NCI-H1092 (cell line): ENCODE measurements at places on chromosomes 12 and 14.
A peak's percentile ranks its signal among the peaks of the same experiment; 100 is the strongest.

GRCh38 chr12:122646517-122647217, 56.5 kb downstream of the HCAR2 start:
- no peak for DNase-seq

DNA sequence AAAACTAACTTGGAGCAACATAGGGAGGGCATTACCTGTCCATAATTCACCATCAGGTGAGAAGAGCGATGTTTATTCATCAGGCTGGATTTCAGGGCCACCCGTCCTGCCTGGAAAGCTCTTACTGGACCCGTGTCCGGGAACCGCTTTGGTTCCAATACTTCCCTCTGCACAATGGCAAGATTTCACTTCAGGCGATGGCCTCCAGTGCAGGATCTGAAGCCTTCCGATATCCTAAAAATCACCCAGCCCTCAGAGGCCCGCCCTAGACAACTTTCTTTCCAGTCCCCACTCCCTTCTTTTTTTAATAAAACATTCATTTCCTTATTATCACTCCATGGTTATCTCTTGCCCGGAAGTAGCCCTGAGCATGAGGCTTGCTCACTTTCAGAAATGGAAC, 92.5 kb downstream of the BCL11B start:
- DNase-seq, result no peak

DNA sequence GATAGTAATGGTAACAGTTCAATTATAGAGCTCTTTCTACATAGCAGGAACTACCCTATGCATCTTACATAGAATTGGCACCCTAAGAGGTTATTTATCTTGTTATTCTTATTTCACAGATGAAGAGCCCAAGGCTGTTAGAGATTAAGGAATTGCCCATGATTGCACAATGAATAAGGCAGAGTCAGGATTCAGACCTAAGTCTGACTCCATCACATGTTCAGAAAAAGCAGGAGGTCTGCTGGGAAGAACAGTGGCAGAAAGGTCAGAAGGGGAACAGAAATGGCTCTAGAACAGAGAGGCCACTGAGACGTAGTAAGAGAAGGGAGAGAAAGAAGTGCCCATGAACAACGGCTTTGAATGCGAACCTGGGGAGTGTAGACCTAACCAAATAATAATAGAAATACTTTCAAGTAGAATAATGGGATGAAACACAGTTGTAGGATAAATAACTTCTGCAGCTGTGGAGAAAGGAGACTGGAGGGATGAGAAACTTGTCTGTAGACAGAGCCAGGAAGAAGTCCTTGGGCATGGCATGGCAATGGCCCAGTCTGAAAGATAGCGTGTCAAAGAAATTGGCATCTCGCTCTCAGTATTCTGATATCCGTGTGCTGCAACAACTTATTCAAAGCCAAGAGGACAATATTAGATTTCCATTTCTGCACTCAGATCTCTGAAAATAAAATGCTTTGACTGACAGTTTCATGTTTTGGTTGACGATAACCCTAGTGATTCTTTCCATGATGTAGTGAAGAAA, 17.6 kb downstream of the MYBPC1 start:
- DNase-seq, result no peak

GRCh38 chr12:116261525-116262100, 15.9 kb downstream of the MED13L start:
- DNase-seq, result no peak

DNA sequence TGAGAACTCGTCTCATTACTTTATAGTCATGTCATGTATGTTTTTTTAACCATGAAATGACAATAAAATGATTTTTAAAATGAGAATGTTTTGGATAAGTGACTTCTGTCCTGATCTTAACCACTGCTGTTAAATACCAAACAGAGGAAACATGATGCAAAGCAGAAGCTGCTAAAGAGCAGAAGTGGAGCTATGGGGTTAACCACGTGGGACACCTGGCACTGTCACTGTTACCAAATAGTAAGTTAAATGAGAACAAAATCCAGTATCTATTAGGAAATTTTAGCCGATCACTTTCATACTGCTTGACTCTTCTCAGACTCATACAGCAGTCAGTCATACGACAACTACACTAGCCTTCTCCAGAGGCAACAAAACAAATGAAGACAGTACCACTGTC, 82.4 kb downstream of the SCAF11 start:
- DNase-seq, result no peak

DNA sequence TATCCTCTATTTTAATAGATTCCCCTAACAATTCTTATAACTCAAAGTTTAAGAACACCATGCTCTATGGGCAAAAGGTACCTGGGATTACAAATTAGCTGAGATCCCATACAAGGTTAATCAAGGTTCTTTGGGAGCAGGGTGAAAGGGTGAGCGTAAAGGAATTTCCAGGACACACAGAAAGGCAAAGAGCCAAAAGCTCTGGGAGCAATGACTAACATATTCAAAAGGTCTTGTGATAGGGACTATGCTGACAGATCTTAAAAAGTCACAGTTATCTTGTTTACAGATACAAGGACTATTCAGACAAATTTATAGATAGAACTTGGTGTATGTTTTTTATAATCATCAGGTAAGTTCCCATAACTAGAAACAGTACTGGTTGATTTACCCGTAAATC, 19.5 kb upstream of the PPFIBP1 start:
- DNase-seq, result no peak

- DNase-seq, result no peak
These were observed 344 bp downstream of the LPAR5 start for GRCh38 chr12:6635375-6635855.

- DNase-seq, result no peak
These were observed 44.0 kb upstream of the ISM2 start for GRCh38 chr14:77542421-77543239.

DNA sequence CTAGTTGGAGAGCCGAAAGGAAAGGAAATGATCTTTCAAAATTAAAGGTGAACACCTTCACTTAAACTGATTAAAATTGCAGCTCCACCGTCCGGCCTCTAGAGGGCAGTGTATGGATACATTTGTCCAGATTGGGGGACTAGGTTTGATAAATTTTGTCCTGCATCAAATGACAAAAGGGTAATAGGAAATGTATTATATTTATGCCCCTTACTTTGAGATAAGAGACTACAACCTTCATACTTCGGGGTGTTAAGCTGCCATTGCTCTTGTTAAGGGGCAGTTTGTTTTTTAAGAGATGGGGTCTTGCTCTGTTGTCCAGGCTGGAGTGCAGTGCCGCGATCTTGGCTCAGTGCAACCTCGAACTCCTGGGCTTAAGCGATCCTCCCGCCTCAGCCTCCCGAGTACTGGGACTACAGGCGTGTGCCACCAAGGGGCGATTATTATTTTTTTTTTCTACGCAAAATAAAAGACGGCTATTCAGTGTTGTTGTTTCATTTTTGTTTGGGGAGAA, 818 bp upstream of the SUOX start:
- DNase-seq, result peak; percentile 13

DNA sequence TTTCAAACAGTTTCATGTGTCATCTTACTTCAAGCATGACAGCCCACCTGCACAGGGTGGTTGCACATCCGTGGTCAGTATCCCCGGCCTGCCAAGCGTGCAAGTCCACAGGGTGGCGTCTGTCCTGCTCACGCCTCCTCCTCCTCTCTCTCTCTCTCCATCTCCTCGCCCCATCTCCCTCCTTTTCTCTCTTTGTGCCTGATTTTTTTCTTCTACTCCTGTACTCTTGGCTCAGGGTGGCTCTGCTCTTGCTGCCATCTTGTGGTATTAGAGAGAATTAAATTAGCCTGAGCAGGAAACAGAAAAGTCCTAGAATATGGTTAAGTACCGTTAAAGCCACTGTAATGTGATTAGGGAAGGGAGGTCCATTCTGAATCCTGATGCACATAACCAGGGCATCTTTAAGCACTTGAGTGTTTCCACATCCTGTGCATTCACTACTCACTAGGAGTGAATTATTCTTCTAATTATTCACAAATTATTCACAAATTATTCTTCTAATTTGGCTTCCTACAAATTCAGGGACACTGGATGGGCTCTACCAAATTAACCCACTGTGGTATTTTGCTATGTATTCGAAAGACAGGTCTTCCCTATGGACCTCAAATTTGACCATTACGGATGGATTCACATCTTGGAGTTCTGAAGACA, 25.5 kb upstream of the DTX1 start:
- peak; percentile 62 for DNase-seq

GRCh38 chr12:40107803-40108620, 2.1 kb upstream of the SLC2A13 start:
- DNase-seq, result no peak

DNA sequence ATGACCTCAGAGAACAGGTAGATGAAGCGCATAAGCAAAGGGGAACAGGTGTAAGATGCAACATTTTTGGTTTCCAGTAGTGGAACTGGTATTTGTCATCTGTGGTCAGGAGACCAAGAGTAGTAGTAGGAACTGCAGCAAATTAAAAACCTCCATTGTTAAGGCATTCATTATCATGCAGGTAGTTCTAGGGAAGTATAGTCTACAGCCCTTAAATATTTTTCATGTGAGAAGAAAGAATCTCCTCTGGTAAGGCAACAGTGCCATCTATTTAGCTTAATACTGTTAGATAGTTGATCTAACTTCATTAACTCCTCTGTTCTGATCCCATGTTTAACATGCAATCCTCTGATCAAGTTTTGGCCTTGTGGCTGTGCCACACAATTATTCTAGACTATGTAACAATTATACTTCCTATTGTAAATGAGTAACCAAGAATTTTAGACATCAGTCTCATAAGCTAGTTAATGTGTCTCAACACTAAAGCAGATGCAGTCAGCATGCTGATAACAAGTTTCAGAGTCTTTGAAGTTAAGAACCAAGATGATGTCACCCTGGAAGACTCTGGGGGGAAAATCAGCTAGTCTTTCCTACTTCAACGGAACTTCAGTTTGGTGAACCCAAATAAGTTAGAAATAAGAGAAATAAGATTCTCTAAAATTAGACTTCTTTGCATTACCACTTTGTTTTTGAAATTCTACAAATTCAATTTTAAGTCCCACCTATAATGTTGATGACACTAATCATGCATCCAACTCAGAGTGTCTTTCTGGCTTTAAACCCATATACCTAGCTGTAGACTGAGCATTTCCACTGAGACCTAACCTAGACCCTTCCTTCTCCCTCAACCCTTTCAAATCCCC, 70.9 kb downstream of the STXBP6 start:
- no peak for DNase-seq

DNA sequence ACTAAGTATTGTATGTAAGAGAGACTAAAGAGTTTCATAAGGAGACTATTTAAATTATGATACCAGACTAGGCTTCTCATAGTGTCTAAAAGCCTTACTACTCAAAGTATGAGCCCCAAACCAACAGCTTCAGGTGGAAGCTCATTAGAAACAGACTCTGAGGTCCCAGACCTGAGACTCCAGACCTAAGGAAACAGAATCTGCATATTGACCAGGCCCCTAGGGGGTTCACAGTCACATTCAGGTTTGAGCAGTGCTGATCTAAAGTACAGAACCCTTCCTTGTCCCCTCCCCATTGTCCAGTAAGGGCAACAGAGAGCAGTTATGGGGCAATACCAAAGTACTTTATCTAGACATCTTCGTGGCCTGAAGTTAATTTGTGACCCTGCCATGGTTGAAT, 87.7 kb downstream of the SSPN start:
- no peak for DNase-seq

- DNase-seq, result no peak
These were observed 82.3 kb downstream of the PUS7L start for GRCh38 chr12:43676183-43676813.

DNA sequence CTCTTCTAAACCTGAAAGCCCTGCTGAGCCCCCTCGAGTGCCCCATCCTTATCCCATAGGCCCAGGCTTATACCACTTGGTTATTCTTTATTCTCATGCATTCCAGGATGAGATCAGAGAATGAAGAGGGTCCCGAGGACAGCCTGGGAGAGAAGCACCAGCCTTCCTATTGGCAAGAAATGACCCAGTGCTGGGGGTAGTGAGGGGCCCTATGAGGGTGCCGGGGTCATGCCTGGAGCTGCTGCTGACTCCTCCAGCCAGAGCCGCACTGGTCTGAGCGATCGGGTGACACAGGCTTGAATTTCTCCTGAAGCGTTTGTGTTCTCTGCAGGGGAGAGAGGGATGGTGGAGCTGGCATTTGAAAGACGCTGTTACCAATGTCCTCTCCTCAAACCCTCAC, 18.1 kb downstream of the MORN3 start:
- no peak for DNase-seq

DNA sequence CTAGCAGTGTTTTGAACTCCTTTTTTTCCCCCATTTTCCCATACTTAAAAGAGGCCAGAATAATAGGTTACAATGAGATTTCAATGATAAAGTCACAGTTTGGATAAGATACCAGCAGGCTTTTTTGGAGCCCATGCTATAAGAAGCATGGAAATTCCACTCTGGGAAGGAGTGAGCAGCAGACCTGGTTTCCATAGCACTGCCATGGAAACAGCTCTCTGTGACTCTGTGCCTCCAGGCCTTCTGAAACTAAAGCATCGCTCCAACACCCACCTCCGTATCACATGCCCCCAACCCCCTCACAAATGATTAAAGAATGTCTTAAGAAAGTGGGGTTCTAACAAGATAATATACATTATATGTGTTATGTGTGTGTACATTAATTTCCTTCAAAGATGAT, 165.0 kb downstream of the GRIN2B start:
- DNase-seq, result no peak

- no peak for DNase-seq
These were observed 297.6 kb downstream of the DAD1 start for GRCh38 chr14:22291406-22291805.

DNA sequence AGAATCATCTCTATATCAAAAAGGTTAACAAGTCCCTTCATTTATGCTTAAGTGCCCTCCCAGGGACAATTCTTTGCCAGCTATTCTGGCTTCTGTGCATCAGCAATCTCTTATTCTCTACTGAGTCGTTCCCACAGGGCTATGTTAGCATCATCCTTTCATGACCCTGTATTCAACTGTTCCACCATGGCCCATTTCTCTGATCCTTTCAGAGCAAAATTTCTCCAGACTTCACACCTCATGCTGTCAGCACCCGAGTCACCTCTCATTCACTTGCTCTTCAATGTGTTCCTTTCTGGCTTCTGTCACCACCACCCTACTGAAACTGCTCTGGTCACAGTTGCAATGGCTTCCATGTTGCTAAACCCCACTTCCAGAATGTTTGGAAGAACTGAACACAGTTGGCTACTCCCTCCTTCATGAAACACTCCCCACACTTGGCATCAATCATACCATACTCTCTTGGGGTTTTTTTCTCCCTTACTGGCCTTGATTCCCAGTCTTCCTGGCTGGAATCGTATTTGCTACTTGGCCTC, 159.5 kb upstream of the HMGA2 start:
- no peak for DNase-seq

- no peak for DNase-seq
These were observed 22.2 kb upstream of the KIF21A start for GRCh38 chr12:39464976-39465695.

GRCh38 chr12:27996761-27997160, 24.2 kb upstream of the PTHLH start:
- DNase-seq, result no peak
